Activated CD4-positive, alpha-beta T cell treated with anti-CD3 and anti-CD28 coated beads, Interleukin-2, Interleukin-4, amounts not matched to agents 100 ng/mL and 50 ng/mL, durations not matched to agents 16 hours and 8 hours (primary cell): ENCODE measurements at places on chromosomes 5 and 9.

- no peak for DNase-seq
Measured at GRCh38 chr9:111180811-111181210, 142.5 kb upstream of the LPAR1 start.

DNA sequence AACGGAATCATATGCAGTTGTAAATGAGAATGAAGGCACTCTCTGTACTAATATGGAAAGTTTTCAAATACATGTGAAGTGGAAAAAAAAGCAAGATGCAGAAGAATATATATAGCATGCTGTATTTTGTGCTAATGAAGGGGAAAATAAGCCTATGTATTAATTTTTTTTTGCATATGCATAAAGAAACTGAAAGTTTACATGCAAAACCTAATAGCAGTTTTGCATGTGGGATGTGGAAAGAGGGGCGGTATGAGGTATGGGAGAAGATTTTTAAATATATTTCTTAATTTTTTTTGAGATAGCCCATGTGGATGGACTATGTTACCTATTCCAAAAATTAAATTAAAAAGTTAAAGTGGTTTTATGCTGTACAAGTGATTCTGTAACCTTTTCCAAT is 83.7 kb upstream of the IL12B start:
- DNase-seq: no peak

GRCh38 chr5:172086194-172086975 is 79.9 kb upstream of the FBXW11 start:
- DNase-seq: no peak

DNA sequence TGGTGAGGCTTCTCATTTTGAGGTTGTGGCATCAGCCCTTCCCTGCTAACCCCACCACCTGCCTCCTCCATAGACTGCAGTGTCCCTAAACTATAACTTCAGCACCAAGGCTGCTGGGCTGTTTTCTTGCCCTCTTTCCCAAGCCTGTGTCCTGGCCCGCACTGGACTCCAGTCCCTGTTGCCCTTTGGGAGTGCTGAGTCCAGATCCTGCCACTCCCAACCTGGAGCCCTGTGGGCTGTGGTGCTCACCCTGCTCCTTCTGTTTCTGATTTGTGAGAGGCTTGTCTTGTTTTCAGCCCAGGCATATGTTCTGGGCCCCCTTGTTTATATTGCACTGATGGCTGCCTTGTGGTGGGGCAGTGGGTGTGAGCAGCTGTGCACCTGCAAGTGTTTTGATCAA is 39.7 kb upstream of the RNU6ATAC start:
- DNase-seq: no peak

- DNase-seq: no peak
Measured at GRCh38 chr9:103362986-103363385, 367.9 kb downstream of the CYLC2 start.

DNA sequence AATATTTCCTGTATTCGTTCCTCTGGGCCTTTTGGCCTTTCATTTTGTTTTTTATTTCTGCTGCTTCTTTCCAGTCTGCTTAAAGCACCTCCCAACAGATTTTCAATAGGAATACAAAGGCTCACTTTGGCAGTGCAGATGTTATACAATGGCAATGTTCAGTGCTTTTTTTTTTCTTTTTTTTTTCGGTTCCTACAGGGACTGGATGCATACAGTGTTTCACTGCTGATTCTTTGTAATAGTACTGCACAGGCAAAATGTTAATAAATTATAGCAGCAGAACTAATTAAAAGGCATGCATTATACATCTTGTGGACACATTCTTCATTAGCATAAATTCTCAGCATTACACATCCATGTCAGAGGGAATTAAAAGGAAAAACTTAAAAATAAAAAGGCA is 356.6 kb upstream of the C9orf72 start:
- DNase-seq: no peak

- no peak for DNase-seq
Measured at GRCh38 chr5:159241946-159242552, 21.0 kb upstream of the UBLCP1 start.

DNA sequence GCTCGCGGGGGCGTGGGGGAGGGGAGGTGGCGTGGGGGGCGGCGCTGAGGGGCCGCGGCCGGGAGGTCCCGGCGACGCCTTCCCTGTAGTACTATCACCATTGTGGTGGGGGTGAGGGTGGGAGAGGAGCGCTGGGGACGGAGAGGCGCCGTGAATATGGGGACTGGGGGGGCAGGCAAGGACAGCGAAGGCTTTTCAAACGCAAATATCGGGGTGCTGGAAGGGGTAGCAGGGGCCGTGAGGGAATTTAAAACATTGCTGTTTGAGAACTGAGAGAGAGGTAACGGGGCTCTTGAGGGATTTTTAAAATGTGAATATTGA is 427 bp downstream of the RBM27 start:
- no peak for DNase-seq

DNA sequence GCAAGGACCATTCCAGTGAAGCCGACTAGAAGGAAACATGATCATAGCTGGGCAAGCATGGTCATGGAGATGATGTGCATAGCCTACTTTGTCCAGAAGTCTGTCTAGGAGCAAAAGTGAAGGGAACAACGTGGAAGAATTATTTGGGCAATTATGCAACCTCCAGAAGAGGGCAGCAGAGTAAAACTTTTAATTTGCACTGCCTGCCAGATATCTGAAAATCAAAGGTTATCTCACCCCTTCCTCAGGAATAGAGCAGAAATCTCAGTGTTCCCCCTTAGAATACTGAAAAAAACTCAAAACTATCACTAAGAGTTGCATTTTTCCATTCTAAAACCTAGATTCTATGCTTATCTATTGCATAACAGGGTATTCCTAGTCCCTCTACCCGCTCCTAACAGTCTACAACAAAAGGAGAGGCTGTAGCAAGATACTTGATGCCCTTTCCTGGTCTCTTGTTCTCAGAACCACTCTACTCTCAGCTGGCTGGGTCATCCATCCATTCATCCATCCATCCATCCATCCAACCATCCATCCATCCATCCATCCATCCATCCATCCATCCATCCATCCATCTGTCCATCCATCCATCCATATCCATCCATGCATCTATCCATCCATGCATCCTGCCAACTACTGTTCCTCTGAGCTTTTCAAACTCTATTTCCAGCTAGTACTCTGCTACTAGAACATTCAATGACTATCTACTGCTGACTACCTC is 8.4 kb upstream of the SETD9 start:
- DNase-seq: peak; percentile 49

DNA sequence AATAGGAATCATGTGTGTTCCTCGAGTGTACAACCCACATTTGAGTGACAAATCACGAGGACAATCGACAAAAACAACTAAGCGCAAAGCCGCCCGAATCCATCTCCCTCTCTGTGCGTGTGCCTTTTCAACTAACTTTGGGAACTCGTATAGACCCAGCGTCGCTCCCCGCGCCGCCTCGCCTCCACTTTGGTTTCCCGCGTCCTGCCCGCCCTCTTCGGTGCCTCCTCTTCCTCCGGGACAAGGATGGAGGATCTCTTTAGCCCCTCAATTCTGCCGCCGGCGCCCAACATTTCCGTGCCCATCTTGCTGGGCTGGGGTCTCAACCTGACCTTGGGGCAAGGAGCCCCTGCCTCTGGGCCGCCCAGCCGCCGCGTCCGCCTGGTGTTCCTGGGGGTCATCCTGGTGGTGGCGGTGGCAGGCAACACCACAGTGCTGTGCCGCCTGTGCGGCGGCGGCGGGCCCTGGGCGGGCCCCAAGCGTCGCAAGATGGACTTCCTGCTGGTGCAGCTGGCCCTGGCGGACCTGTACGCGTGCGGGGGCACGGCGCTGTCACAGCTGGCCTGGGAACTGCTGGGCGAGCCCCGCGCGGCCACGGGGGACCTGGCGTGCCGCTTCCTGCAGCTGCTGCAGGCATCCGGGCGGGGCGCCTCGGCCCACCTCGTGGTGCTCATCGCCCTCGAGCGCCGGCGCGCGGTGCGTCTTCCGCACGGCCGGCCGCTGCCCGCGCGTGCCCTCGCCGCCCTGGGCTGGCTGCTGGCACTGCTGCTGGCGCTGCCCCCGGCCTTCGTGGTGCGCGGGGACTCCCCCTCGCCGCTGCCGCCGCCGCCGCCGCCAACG is at the start of gene GPR150:
TSS of gene GPR150 (plus strand) at position 58 of the 840 bp plus-strand sequence. CDS start at position 247, 189 bp downstream.
- peak; percentile 43 for DNase-seq
